ENCODE measurements at places on chromosomes 3 and 15. TPM values are rescaled to one million over a fixed set of nuclear protein-coding genes. Genes with fewer than 3 reads are reported as not detected.

DNA sequence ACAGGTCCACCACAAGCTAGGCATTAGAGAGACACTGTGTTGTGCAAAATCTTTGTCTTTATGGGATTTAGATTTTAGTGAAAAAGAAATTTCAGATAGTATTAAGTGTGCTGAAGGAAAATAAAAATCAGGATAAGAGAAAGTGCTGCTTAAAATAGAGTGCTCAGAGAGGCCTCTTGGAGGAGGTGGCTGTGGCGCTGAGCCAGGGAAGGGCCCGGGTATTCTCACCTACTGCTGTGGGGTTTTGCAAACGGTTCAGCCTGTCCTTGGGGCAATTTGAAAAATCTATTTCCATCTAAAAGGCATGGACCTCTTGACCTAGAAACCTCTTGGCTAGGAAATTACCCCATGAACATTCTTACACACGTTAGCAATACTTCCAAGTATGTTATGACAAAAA lies 267.7 kb downstream of the TJP1 start:
- DNase-seq = no peak

Gene VIPR1
- 226 TPM for total RNA-seq

DNA sequence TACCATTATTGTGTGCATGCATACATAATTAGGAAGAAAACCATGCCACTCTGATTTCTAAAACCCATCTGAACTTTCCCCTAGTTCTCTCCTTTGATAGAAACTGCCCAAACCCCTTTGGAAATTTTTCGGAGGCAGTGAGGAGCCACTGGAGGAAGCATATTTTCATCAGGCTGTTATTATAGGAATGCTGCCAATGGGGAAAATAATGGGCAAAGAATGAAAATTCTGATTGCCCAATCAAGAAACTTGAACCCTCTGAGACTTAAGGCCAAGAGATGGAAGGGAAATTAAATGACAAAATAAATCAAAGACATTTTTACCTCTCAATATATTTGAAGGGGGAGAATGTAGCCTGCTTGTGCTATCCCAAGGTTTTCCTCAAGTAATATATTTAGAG lies 376.0 kb upstream of the PDZRN3 start:
- DNase-seq = no peak

Gene SLC24A5
- not detected for total RNA-seq

- peak; percentile 8 for DNase-seq
Measured at GRCh38 chr3:99638167-99638948, at the start of gene COL8A1. Gene COL8A1 (plus strand): TSS chr3:99638594. CDS start chr3:99790683, 152,089 bp downstream.

DNA sequence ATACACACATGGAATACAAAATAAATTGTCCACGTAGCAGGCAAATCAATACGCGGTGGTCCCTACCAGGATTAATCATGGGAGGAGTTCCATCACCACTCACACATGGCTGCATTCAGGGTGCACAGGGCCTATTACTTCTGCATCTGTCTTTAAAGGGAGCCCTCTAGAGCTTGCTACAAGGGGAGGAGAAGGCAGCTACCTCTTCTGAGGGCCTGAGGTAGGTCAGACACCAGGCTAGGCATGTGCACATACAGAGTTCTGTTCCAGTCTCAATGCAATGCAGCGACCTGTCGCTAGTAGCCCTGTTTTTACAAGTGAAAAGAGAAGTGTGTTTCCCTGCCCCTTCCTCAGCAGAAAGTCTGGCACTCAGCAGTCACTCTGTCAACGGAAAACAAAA lies 102.7 kb downstream of the ROBO2 start:
- DNase-seq = no peak

Gene CTXN2
- total RNA-seq = not detected

GRCh38 chr3:76859596-76859995 lies 180.3 kb upstream of the ROBO2 start:
- DNase-seq = no peak

DNA sequence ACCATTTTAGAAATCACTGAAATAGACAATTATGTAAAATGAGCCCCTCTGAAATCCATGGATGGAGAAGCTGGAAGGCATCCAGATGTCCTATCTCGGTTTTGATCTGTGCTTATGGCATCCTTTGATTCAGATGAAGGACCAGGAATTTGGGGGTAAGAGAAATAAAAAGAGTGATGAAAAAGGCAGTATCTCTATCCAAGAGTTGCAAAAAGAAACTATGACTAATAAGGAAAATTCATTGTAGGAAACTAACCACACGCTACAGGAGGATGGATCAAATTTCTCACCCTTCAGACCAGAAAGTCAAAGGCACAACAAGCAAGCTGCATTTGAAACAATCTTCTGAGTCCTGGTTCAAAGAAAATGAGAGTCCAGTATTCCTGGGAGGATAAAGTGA lies 34.8 kb downstream of the SRGAP3 start:
- DNase-seq = no peak

DNA sequence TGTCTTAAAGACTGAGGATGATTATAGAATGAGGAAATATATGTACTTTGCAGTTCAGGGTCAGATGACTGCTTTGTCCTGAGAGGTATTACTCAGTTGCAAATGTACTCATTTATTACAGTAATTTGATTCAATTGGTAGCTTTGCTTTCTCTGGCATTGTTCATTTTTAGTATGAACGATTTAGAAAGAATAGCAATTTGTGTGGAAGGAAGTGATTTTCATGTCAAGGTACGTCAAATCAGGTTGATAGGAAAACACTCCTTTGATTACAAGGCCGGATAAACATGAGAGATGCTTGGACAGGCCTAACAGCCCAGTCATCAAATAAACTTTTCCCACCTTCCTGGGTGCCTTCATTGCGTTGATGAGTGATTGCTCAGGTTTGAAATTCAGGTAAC lies 53.8 kb downstream of the UNC13C start:
- DNase-seq = no peak

GRCh38 chr3:144162042-144162441 lies 190.4 kb downstream of the DIPK2A start:
- DNase-seq = peak; percentile 26

Gene P2RY14
- total RNA-seq = 0.09 TPM

GRCh38 chr3:67863869-67864268 lies 209.5 kb upstream of the SUCLG2 start:
- no peak for DNase-seq

GRCh38 chr15:74842581-74843444 lies at the start of gene ULK3:
Gene ULK3 (minus strand): TSS chr15:74843156. CDS start chr15:74843105, 51 bp downstream.
- peak; percentile 86 for DNase-seq

DNA sequence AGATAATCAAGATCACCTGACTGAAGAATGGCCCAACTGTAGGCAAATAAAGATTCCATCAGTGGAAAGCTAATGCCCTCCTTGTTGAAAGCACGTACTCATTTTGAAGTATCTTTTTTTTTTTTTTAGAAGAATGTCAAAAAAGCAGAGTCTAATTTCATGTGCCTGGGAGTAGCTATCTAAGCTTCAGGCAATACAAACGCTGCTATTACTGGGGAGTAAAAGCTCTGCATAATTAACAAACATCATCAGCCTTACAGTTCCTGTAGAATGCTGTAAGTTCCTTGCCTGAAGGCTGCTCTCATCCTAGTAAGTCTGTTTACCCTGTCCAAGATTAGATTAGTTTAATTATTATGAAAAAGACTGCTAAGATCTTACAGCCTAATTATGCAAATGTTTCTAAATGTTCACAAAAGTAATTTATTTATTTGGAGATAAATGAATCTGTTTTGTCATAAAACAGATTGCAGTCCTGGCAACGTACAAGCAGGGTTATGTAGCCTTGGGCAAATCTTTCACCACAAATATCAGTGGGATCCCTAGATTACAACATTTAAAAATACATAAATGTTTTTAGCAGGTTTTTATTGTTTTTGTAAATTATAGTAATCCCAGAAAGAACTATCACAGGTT lies 451.3 kb upstream of the AGTR1 start:
- DNase-seq = no peak

Gene VPS18
- 32.4 TPM for total RNA-seq

- no peak for DNase-seq
Measured at GRCh38 chr3:156801746-156802145, 24.4 kb upstream of the LEKR1 start.

DNA sequence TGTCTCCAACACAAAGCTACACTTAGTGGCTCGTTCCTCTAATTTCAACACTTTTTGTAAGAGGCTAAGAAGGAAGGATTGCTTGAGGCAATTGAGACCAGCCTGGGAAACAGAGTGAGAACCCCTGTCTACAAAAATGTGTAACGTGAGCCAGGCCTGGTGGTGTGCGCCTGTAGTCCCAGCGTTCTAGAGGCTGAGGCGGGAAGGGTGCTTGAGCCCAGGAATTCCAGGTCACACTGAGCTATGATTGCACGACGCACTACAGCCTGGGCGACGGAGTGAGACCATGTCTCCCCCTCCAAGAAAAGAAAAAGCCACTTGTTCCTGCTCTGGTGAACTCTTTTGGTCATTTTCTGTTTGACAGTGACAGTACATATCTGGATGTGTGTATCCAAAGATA lies 127.9 kb downstream of the GABRB3 start:
- DNase-seq = no peak

- DNase-seq = no peak
Measured at GRCh38 chr15:58551084-58551763, 119.4 kb downstream of the LIPC start.

DNA sequence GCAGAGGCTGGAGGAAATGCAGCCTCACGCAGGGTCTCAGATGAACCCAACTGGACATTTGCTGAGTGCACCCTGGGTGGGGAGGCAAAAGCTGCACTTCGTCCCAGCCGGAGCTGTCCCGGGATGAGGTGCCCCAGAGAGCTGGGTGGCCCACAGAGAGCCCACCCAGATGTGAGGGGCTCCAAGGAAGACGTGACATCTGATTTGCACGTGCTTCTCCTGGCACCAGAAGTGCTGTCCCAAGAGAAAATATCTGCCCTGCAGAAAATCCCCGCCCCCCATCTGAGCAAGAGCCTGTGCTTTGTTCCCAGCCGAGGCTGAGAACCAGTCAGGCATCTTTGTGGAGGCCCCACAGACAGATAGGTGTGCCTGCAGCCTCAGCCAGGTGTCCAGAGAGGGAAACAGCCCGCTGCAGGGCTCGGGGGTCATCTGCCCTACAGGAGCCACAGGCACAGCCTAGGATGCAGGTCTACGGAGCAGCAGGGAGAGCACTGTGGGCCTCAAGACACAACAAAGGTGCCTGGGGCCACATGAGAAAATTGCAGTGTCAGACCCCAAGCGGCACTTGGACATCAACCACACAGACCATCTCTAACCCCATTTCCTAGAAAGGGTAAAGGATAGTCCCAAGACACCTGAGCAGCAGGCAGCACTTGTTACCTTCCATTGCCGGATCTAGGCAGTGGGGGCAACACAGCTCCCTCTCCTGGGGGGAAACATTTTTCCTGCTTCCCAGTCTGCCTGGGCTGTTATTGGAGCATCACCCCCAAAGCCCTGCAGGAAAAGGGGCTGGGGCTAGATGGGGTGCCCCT lies 5.8 kb downstream of the TMIE start:
- DNase-seq = no peak

- no peak for DNase-seq
Measured at GRCh38 chr3:63877737-63878393, 14.2 kb downstream of the ATXN7 start.

DNA sequence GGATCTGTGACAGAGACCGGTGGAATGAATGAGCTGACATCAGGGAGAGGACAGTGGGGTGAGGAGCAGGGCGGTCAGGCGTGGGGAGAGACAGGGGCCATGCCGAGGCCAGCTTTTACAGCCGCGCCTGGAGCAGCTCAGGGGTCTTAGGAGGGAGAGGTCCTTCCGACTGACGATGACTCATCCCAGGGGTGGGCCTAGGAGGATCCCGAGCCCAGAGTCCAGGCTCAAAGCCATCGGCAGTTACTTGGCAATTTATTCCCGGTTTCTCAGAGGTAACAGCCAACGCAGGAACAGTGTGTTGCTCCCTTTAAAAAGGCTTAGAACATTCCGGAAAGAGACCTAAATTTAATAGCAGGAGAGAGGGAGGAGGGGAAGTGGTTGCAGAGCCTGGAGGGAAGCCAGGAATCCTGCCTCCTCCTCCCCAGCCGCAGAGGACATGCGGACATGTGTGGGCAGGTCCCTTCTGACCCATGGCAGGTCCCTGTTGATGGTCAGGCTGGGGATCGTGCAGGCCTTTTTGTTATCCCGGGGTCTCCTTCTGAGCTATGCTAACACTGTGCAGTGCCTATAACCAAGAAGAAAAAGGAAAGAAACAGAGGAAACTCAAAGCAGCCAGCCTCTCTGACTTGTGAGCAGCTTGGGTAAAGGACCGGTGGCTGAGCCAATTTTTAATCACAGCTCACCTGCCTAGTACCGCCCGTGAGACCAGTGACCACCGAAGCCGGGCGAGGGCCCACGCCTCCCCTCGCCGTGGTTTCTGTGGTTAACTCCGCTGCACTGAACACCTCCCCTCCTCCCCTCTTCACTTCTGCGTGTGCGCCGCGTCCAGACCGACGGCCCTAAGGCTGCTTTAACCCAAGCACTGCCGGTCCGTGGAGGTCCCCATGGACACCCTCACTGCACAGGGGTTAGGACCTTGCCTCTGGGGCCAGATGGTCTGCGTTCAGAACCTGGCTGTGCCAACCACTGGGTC lies 392.4 kb upstream of the PROK2 start:
- DNase-seq = peak; percentile 58

Gene LRRC3B
- 1.5 TPM for total RNA-seq

Gene KLHL40
- total RNA-seq = 2.9 TPM

DNA sequence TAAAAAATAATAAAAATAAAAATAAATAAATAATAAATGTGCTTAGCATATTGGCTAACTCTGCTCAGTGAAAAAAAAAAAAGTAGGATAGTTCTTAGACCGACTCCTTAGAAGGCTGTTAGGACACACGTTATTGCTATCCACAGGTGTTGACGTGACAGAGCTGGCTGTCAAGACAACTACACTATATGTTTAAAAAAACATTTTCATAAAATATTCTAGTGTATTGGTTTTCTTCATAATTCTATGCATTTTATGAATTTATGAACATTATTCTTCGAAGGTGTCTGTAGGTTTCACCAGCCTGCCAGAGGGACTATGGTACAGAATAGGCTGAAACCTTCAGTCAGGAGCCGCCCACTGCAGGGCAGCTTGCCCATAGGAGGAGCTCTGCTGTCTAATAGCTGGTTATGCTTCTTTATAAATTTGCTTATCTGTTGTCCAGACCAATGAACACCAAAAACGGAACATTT lies 9.2 kb downstream of the TM4SF1 start:
- no peak for DNase-seq

GRCh38 chr15:79185199-79185598 lies 94.6 kb upstream of the RASGRF1 start:
- no peak for DNase-seq

- no peak for DNase-seq
Measured at GRCh38 chr3:112688085-112688769, 47.3 kb upstream of the CCDC80 start.

DNA sequence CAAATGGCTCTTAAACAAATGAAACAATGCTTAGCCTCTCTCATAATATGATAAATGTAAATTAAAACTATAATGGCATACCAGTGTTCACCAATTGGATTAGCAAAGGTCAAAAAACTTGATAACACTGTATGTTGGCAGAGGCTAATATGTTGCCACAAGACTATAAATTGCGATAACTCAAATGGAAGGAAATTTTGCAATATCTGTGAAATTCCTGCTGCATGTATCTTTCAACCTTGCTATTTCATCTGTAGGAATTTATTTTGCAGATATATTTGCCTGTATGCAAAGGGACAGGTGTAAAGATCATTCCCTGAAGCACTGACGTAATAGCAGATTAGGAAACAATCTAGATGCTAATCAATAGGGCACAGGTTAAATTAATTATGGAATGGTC lies 191.4 kb upstream of the EIF1B start:
- no peak for DNase-seq

GRCh38 chr15:22973286-22973685 lies 6.9 kb downstream of the CYFIP1 start:
- DNase-seq = no peak

Gene ERC2
- total RNA-seq = 1.0 TPM

GRCh38 chr3:134317106-134317947 lies 56.9 kb downstream of the AMOTL2 start:
- DNase-seq = no peak
